ENCODE measurements at places on chromosomes 2 and 18. TPM values are rescaled to one million over a fixed set of nuclear protein-coding genes. Genes with fewer than 3 reads are reported as not detected.

DNA sequence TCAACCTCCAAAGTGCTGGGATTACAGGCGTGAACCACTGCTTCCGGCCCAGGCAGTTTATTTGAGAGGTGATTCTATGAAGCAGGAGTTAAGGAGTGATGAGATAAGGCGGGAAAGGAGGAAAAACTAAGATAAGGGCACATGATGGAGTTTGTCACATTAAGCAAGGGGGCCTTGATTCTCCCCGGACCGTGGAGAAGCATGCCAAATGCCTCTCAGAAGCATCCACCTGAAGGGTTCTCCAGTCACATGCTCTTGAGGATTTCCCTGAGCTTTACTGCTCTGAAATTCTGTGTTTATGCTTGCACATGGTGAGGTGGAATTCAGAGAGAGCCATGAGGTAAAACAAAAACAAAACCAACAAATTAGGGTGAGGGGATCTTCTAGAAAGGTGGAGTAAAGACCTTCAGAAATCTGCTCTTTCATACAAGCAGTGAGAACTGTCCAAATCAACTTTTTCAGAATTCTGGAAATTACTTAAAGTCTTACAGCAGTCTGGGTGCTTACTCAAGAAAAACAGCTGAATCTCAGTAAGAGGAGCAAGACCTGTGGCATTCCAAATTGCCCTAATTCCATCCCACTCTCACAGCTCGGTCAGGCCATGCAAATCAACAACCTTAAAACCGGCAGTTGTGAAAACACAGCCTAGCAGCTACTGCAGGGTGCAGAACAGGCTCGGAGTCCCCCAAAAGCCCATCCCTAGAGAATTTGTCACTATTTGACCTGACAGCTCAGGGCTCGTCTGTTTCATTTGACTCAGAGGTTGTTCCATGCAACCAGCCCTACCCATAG is 69.1 kb upstream of the CTLA4 start:
- no peak overlapping the region for H3K4me3 ChIP-seq
- no peak overlapping the region for H3K27ac ChIP-seq
- no peaks in the 10 kb centered on the region for H3K36me3 ChIP-seq
- DNase-seq, result no peak

DNA sequence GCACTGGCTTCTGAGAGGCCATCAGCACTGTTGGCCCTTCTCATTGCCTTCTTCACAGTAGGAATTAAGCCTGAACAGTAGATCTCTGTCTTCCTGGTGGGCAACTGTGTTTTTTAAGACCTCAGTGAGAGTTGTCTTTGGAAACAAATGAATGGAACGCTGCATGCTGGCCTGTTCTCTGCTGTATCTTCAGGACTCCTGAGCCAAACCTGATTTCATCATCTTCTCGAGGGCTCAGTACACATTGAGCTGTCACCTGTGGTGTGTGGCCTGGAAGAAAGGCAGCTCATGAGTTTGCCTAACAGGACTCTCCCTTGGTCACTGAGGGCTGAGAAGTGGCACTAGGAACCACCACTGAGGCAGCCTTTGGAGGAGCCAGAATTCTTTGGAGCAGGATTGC is 39.7 kb downstream of the SH3RF3 start:
- H3K4me1 ChIP-seq, result peaks cover 3% of the 10 kb centered on the region
- no peak for DNase-seq
- no peaks in the 10 kb centered on the region for H3K36me3 ChIP-seq
- H3K27ac ChIP-seq, result no peak overlapping the region
- H3K4me3 ChIP-seq, result no peak overlapping the region

- H3K27me3 ChIP-seq, result no peaks in the 10 kb centered on the region
- H3K4me1 ChIP-seq, result peaks cover 24% of the 10 kb centered on the region
- no peak overlapping the region for H3K27ac ChIP-seq
- H3K36me3 ChIP-seq, result no peaks in the 10 kb centered on the region
These were observed 68.9 kb upstream of the CAB39 start for GRCh38 chr2:230643576-230644291.

- H3K4me1 ChIP-seq, result no peaks in the 10 kb centered on the region
These were observed 1681.7 kb upstream of the DDX18 start for GRCh38 chr2:116132833-116133232.

The GPR35 gene
- 9.0 TPM for total RNA-seq

The RUFY4 gene
- total RNA-seq, result not detected

The ATF2 gene
- total RNA-seq, result 50.1 TPM
